ENCODE measurements at places on chromosomes 13 and 19. TPM values are rescaled to one million over a fixed set of nuclear protein-coding genes. Genes with fewer than 3 reads are reported as not detected.

CDX2 gene
- not detected for total RNA-seq

ZNF536 gene
- total RNA-seq = 8.3 TPM

DNA sequence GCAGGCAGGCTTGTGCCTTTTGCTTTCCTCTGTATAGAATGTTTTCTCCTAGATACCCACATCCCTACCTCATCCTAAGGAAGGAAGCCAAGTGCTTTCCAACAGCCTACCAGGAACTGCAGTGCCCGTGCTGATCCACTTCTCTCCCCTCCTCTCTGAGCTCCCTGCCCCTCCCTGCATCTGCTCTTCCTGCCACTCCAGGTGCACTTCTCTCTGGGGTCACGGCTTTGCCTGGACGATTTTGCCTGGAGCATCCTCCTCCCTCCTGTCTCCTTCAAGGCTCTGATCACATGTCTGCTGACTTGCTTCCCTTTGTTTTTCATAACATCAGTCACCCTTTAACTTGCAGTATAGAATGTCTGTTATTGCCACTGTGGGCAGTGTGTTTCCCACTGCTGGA lies 34.7 kb upstream of the IRS2 start:
- no peak for DNase-seq

DNA sequence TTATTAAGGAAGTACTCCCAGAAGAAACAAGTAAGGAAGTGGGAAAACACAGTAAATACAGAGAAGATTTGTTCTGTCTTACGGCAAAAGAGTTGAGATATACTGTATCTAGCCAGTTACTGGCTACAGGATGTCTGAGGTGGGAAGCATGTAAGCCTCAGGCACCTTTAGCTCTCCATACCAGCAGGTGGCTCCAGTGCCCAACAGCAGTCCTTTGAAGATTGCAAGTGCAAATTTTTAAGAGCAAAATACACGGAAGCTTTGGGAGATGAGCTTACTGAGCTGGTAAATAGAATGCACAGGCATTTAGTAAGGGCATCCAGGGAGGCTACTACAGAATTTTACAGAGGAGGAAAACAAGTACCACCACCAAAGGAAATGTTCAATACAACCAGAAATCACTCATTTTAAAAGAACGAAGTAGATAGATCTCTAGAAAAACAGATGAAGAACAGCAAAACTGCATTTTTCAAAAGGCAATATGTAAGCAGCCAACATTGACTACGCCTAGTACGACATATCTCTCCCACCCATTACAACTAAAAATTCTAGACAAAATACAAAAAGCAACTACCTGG lies 57.9 kb upstream of the VSTM2B start:
- peak; percentile 12 for DNase-seq

GRCh38 chr19:51576850-51577249 lies 5.8 kb downstream of the ZNF175 start:
- DNase-seq = no peak

- no peak for DNase-seq
Observed at GRCh38 chr13:62171697-62172096, 756.0 kb upstream of the PCDH20 start.
